ENCODE measurements at places on chromosomes 12 and 14. TPM values are rescaled to one million over a fixed set of nuclear protein-coding genes. Genes with fewer than 3 reads are reported as not detected.
A peak's percentile ranks its signal among the peaks of the same experiment; 100 is the strongest.

- no peaks in the 10 kb centered on the region for H3K27me3 ChIP-seq
- H3K4me3 ChIP-seq, result no peak overlapping the region
- H3K27ac ChIP-seq, result no peak overlapping the region
- DNase-seq, result no peak
- H3K36me3 ChIP-seq, result peaks cover 16% of the 10 kb centered on the region
Measured at GRCh38 chr12:104991565-104992128, 5.5 kb downstream of the NOPCHAP1 start.

Gene TUNAR
- total RNA-seq, result 4.4 TPM

- no peak for DNase-seq
- H3K27ac ChIP-seq, result no peak overlapping the region
- H3K4me1 ChIP-seq, result peaks cover 27% of the 10 kb centered on the region
- H3K27me3 ChIP-seq, result no peaks in the 10 kb centered on the region
- no peak overlapping the region for H3K4me3 ChIP-seq
- H3K36me3 ChIP-seq, result peaks cover 5% of the 10 kb centered on the region
Measured at GRCh38 chr14:55103005-55103640, 25.9 kb upstream of the LGALS3 start.

DNA sequence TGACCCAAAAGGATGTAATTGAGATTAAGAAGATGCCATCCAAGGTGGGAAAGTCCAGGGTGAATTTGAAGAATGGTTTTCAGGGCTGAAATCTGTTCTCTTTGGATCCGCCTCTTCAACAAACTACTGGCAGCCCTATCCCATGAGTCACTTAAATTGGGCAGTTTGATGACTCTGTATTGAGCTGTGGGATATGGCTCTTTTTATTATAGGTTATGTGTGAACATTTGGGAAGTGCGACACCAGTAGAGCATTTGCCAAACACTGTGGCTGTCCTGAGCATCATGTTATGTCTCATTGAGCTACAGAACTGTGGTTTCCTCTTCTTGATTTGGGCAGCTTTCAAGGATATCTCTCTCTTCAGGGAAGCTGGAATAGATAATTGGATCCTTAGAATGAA, 22.3 kb downstream of the IFT43 start:
- H3K4me1 ChIP-seq, result peaks cover 15% of the 10 kb centered on the region
- no peak overlapping the region for H3K4me3 ChIP-seq
- H3K27me3 ChIP-seq, result no peaks in the 10 kb centered on the region
- H3K36me3 ChIP-seq, result peaks cover 36% of the 10 kb centered on the region
- no peak overlapping the region for H3K27ac ChIP-seq

Gene KRT77
- not detected for total RNA-seq

GRCh38 chr14:87008965-87009364, 984.0 kb downstream of the GALC start:
- no peak for DNase-seq
- no peaks in the 10 kb centered on the region for H3K27me3 ChIP-seq
- H3K4me1 ChIP-seq, result no peaks in the 10 kb centered on the region
- no peak overlapping the region for H3K27ac ChIP-seq
- no peaks in the 10 kb centered on the region for H3K36me3 ChIP-seq

Gene SYT1
- 19.5 TPM for total RNA-seq

Gene REM2
- 3.0 TPM for total RNA-seq

Gene TAS2R14
- 1.7 TPM for total RNA-seq

DNA sequence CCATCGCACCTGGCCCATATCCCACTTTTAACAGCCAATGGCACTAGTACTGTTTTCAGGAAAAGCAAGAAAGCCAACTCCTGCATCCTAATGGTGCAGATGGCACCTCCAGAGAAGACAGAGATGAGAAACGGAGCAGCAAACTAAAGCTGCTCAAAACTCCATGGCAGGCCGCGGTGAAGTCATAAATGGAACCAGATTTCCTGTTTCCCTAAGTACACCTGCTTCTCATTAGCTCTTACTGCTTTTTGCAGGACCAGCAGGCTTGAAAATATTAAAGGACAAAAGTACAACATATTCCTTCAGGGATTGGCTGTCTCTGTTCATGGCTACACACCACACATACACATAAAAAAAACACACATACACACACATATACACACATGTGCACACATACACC, 36.7 kb upstream of the LGALS3 start:
- no peak for DNase-seq
- H3K4me3 ChIP-seq, result no peak overlapping the region
- H3K4me1 ChIP-seq, result no peaks in the 10 kb centered on the region
- H3K36me3 ChIP-seq, result no peaks in the 10 kb centered on the region

DNA sequence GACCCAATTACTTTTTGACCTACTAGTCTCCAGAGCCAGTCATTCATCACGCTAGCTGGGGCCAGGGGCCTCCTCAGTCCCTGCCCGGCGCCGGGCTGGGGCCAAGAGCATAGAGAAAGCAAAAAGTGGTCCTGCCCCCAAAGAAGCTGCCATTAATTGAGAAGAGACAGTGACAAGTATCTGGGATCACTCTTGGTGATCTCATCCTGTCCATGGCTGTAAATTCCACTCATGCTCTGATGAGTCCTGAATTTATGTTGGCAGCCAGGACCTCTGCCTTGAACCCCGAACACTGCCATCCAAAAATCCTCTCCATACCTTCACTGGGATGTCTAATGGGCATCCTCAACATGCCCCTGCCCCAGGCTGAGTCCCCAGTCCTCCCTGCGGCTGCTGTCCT, 34.4 kb upstream of the DLK1 start:
- peaks cover 2% of the 10 kb centered on the region for H3K27me3 ChIP-seq
- no peak overlapping the region for H3K4me3 ChIP-seq
- no peaks in the 10 kb centered on the region for H3K36me3 ChIP-seq
- H3K27ac ChIP-seq, result peak overlapping the region; percentile 21
- peaks cover 50% of the 10 kb centered on the region for H3K4me1 ChIP-seq

GRCh38 chr12:121472150-121472905, 72.4 kb downstream of the RNF34 start:
- H3K4me1 ChIP-seq, result peaks cover 5% of the 10 kb centered on the region
- no peak overlapping the region for H3K27ac ChIP-seq
- no peak overlapping the region for H3K4me3 ChIP-seq
- DNase-seq, result no peak

Gene OASL
- not detected for total RNA-seq

All from neural crest cell (in vitro differentiated cells).